ENCODE measurements at places on chromosomes 2 and 18.

DNA sequence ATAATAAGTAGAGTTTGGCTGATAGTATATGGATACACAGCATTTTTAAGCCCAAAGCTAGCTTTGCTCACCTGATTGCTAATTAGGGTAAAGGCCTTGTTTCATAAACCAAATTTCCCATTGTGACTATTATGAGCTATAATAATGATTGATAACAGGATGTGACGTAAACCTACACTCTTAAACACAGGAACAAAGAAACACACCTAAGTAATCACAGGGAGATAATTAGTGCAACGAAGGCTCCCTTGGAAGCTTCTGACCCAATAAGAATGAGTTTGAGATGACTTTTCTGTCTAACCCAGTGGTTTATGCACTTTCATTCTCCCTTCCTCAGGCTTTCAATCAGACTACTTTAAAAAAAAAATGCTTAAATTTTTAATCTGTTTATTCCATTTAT, 683.2 kb downstream of the SATB2 start:
- DNase-seq: peak; percentile 51

GRCh38 chr2:69989009-69989408, 27.6 kb upstream of the ASPRV1 start:
- DNase-seq: no peak

DNA sequence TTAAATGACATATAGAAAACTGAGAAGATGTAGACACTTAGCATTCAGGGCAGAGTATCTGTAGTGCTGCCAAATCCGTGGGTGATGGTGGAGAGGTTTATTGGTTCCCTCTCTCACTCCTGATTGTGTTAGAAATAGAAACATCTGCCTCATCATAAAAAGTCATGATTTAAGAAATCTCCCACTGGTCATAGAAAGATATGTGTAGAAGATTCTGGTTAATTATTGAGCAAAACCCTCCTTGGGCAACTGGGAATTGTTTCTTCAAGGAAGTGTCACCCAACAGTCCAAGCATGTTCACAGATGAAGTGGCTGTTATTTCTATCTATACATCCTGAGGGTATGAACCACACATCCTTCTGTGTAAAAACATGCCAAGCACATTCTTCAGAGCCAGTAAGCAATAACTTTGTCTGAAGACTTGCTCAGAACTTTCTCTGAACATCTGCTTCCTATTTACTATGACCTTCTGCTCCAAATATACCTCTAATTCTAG, 33.6 kb upstream of the CHRNA1 start:
- no peak for DNase-seq

GRCh38 chr2:40416486-40416885, 35.4 kb downstream of the SLC8A1 start:
- DNase-seq: no peak
